ENCODE measurements at places on chromosomes 7 and 10.

DNA sequence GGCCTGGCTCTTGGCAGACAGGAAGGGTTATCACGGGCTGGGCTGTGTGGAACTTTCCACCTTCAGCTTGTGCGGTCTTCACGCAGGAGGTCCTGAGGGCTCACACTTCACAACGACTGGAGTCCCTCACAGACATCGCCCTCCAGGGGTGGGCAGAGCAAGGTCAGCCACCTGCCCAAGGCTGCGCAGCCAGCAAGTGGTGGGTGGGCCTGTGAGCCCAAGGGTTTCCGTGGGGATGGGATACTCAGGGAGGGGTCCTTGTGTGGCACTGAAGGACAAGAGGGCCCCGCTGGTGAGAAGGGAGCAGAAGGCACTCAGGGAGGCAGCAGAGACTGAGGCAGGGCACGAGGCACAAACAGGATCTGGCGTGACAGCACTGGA, 22.0 kb downstream of the PDIA4 start:
- peaks cover 6% of the 10 kb centered on the region for H3K4me1 ChIP-seq
- H3K36me3 ChIP-seq, result peaks cover 50% of the 10 kb centered on the region
- H3K27ac ChIP-seq, result no peak overlapping the region
- no peak for DNase-seq

GRCh38 chr10:112585960-112586359, 138.9 kb downstream of the VTI1A start:
- no peaks in the 10 kb centered on the region for H3K27me3 ChIP-seq
- H3K27ac ChIP-seq, result no peak overlapping the region
- no peaks in the 10 kb centered on the region for H3K4me1 ChIP-seq
- DNase-seq, result no peak
- no peaks in the 10 kb centered on the region for H3K36me3 ChIP-seq

GRCh38 chr10:84523526-84523925, 195.1 kb downstream of the CCSER2 start:
- H3K4me1 ChIP-seq, result no peaks in the 10 kb centered on the region
- no peak for DNase-seq
- no peak overlapping the region for H3K4me3 ChIP-seq
- no peak overlapping the region for H3K27ac ChIP-seq

DNA sequence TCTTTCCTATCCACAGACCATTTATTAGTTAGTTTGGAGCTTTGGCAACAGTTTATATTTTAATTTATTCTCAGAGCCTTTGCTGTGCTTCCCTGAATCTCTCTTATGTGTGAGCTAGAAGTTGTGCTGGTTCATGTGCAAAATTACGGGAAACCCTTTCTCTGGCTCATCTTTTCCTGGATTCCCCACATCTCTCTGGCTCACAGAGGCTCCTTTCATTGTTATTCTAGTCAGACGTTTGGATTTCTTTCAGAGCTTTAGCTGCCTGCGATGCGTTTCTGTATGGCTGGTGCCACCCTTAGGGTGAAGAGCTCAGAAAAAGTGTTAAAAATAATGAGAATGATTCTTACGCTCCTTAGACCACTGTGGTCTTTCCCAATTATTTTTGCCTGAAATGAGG, 53.3 kb downstream of the TPST1 start:
- peaks cover 6% of the 10 kb centered on the region for H3K27me3 ChIP-seq
- H3K4me1 ChIP-seq, result no peaks in the 10 kb centered on the region
- H3K36me3 ChIP-seq, result no peaks in the 10 kb centered on the region
- no peak for DNase-seq

GRCh38 chr10:80202934-80203834, 2.2 kb downstream of the ANXA11 start:
- peak overlapping the region; percentile 87 for H3K4me3 ChIP-seq
- peak overlapping the region; percentile 92 for H3K27ac ChIP-seq
- H3K4me1 ChIP-seq, result peaks cover 75% of the 10 kb centered on the region
- peaks cover 13% of the 10 kb centered on the region for H3K36me3 ChIP-seq

DNA sequence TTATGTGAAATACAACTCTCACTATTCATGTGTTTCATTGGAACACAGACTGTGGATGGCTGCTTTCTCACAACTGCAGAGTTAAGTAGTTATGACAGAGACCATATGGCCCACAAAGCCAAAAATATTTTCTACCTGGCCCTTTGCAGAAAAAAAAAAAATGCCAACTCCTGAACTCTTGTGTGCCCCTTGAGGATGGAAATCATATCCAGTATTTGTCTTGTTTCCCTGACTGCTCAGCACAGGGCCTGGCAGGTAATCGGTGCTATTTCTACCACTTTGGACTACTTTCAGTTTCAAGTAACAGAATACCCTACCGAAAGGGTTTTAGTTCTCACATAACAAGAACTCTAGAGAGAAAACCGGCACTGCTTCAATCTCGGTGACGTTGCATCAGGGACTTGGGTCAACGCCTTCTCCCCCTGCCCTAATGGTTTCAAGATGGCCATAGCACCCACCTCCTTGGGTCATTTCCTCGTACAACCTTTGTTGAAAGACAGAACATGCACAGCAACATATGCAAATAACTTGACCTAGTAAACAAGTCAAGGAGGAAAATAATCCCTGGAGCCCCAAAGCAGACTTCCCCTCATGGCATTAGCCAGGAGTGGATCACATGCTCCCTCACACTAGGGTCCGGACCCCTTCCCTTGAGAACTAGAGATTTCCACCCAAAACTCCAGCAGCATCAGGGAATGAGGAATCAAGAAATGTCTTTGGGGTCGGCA, 11.8 kb upstream of the GPNMB start:
- no peak overlapping the region for H3K4me3 ChIP-seq
- no peak for DNase-seq
- H3K4me1 ChIP-seq, result no peaks in the 10 kb centered on the region
- H3K27ac ChIP-seq, result no peak overlapping the region

DNA sequence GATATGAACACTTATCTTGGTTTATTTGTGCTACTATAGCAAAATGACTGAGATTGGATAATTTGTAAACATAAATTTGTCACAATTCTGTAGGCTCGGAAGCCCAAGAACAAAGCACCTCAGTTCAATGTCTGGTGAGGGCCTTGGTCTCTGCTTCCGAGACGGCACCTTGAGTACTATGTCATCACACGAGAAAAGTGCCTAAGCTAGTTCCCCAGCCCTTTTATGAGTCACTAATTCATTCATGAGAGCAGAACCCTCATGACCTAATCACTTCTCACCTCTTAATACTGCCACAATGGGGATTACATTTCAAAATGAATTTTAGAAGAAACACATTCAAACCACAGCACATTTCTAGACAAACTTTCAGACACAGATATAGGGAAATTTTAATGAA, 52.0 kb upstream of the PRSS1 start:
- no peak overlapping the region for H3K4me3 ChIP-seq
- no peak overlapping the region for H3K27ac ChIP-seq
- DNase-seq, result no peak
- peaks cover 3% of the 10 kb centered on the region for H3K4me1 ChIP-seq

GRCh38 chr7:30923009-30923773, 11.5 kb downstream of the AQP1 start:
- no peak overlapping the region for H3K4me3 ChIP-seq
- no peak overlapping the region for H3K27ac ChIP-seq
- DNase-seq, result no peak
- no peaks in the 10 kb centered on the region for H3K36me3 ChIP-seq
- H3K4me1 ChIP-seq, result no peaks in the 10 kb centered on the region
- no peaks in the 10 kb centered on the region for H3K27me3 ChIP-seq

- H3K27me3 ChIP-seq, result no peaks in the 10 kb centered on the region
- no peaks in the 10 kb centered on the region for H3K4me1 ChIP-seq
- no peak for DNase-seq
- no peak overlapping the region for H3K4me3 ChIP-seq
Measured at GRCh38 chr10:31906039-31906438, 22.6 kb downstream of the ARHGAP12 start.

- no peak for DNase-seq
- H3K4me3 ChIP-seq, result no peak overlapping the region
- H3K4me1 ChIP-seq, result peaks cover 12% of the 10 kb centered on the region
- H3K27me3 ChIP-seq, result peaks cover 10% of the 10 kb centered on the region
- H3K27ac ChIP-seq, result no peak overlapping the region
Measured at GRCh38 chr10:13441476-13441875, 87.3 kb downstream of the BEND7 start.

- no peaks in the 10 kb centered on the region for H3K36me3 ChIP-seq
- no peak overlapping the region for H3K4me3 ChIP-seq
- H3K27ac ChIP-seq, result no peak overlapping the region
- H3K27me3 ChIP-seq, result no peaks in the 10 kb centered on the region
- H3K4me1 ChIP-seq, result no peaks in the 10 kb centered on the region
Measured at GRCh38 chr7:146728611-146729010, 612.0 kb downstream of the CNTNAP2 start.

DNA sequence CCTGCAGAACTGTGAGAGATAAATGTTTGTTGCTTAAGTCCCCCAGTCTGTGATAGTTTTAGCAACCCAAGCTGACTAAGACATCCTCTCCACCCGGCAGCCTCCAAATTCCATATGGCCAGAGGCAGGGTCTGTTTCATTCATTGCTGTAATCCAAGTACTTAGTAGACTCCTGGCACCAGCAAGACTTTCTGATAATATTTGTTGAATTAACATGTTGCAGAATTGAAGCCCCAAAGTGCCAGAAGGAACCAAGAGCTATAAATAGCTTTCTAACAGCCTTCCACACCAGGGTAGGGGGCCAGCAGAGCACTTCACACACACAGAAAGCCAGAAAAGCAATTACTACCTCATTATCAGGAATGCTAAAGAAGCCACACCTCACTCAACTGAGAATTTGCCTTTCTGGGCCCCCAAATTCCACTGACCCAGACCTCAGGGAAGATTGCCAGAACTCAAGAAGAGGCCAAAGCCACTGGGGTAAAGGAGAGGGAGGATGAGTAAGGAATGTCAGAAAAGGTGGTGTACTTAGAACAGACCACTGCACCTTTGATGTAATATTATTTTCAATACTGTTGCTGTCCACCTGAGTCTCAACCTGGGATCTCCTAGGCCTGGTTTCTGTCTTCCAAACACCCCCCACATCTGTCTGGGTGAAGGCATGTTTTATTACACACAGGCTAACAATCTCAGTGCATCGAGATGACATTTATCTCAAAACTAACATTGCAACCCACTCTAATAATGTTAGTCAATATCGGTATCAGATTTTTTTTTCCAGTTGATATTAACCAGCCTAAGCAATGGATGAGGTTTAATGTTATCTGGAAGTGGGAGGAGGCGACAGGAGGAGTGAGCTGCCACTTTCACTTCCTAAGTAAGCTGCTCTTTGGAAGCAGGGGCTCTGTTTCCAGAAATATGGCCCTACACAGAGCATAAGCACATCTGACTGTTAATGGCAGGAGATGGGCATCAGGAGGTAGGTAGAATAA, 5.5 kb downstream of the NOD1 start:
- H3K4me3 ChIP-seq, result no peak overlapping the region
- DNase-seq, result no peak
- no peak overlapping the region for H3K27ac ChIP-seq
- no peaks in the 10 kb centered on the region for H3K27me3 ChIP-seq
- peaks cover 20% of the 10 kb centered on the region for H3K36me3 ChIP-seq
- H3K4me1 ChIP-seq, result peaks cover 39% of the 10 kb centered on the region

GRCh38 chr7:4191046-4191445, 491.0 kb upstream of the FOXK1 start:
- no peaks in the 10 kb centered on the region for H3K36me3 ChIP-seq
- DNase-seq, result no peak
- no peak overlapping the region for H3K27ac ChIP-seq
- H3K4me3 ChIP-seq, result no peak overlapping the region

- H3K4me3 ChIP-seq, result peak overlapping the region; percentile 10
- H3K27me3 ChIP-seq, result no peaks in the 10 kb centered on the region
- no peak for DNase-seq
Measured at GRCh38 chr10:124685261-124685660, 58.9 kb downstream of the FAM53B start.

GRCh38 chr10:46539596-46540411, 16.7 kb downstream of the GPRIN2 start:
- no peak for DNase-seq
- no peaks in the 10 kb centered on the region for H3K36me3 ChIP-seq

DNA sequence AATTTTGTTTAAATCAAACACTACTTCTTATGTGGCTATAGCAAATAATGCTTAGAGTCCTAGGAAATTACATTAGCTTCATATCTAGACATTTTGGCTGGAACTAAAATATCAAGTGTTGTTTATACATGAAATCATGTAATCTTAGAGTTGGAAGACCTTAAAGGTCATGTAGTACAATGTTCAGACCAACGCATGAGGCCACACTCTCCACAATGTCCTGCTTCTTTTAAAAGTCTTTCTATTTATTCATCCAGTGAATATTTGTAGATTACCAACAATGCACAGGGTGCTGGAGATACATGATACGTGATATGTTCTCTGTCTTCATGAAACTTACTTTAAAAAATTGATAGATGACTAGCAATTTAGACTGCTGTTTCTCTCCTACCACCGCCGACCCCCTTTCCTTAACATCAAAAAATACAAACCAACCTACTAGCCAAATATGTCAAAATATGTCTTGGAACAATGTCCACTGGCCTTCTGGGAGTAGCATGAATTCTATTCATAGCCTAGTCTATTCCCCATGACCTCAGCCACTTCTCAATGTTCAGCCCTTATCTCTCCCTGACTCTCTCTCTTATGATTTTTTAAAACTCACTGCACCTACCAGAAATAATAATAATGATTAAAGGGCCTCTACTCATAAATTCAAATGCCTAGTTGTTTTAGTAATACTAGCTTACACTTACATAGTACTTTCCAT, 59.5 kb upstream of the CAV2 start:
- peaks cover 3% of the 10 kb centered on the region for H3K27me3 ChIP-seq
- no peak overlapping the region for H3K4me3 ChIP-seq
- H3K4me1 ChIP-seq, result no peaks in the 10 kb centered on the region
- DNase-seq, result no peak

- H3K27me3 ChIP-seq, result no peaks in the 10 kb centered on the region
- H3K4me3 ChIP-seq, result no peak overlapping the region
- H3K4me1 ChIP-seq, result no peaks in the 10 kb centered on the region
- H3K36me3 ChIP-seq, result no peaks in the 10 kb centered on the region
Measured at GRCh38 chr7:158248816-158249215, 338.8 kb downstream of the PTPRN2 start.

DNA sequence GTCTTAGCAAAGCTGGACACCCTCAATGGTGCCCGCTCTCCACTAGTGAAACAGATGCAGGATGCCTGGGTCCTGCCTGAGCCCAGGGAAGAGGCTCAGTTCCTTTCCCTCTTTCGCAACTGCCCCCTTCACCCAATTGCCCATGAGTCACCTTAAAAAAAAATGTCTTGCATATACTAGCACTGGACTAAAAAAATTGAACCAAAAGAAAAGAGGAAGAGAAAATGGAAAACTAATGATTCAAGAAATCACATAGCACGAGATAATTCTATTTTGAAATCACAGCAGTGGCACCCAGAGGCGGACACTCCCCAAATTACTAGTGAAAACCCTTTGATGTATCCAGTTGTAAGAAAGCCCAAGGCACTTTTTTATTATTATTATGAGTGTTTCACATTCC, 972.5 kb downstream of the LRMDA start:
- no peaks in the 10 kb centered on the region for H3K36me3 ChIP-seq
- H3K27ac ChIP-seq, result no peak overlapping the region
- H3K4me3 ChIP-seq, result no peak overlapping the region
- H3K4me1 ChIP-seq, result no peaks in the 10 kb centered on the region
- DNase-seq, result no peak

DNA sequence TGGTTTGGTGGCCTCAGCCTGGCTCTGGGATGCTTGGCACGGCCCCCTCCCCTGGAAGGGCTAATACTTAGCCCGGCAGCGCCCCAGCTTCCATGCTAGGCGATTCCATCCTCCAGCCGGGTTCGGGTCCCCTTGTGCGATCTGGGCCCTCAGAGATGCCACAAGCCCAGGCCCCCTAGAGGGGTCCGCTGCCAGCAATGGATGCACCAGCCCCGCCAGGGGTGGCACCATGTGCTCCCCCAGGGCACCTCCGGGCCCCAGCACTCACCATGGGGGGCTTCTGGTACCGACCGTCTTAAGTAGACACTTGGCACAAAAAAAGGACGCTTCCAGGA, 125.7 kb upstream of the KCTD7 start:
- H3K27me3 ChIP-seq, result peaks cover 4% of the 10 kb centered on the region
- H3K4me3 ChIP-seq, result no peak overlapping the region
- peaks cover 10% of the 10 kb centered on the region for H3K4me1 ChIP-seq
- no peak overlapping the region for H3K27ac ChIP-seq
- no peak for DNase-seq
- no peaks in the 10 kb centered on the region for H3K36me3 ChIP-seq
